Ecto neural progenitor cell (in vitro differentiated cells): ENCODE measurements at places on chromosomes 1 and 21.
A peak's percentile ranks its signal among the peaks of the same experiment; 100 is the strongest.

- DNase-seq, result no peak
Measured at GRCh38 chr1:221637641-221638041, 104.2 kb downstream of the DUSP10 start.

- DNase-seq, result no peak
Measured at GRCh38 chr1:58922302-58923089, 138.6 kb upstream of the JUN start.

GRCh38 chr1:66274634-66275033 lies 259.3 kb upstream of the SGIP1 start:
- DNase-seq, result no peak

DNA sequence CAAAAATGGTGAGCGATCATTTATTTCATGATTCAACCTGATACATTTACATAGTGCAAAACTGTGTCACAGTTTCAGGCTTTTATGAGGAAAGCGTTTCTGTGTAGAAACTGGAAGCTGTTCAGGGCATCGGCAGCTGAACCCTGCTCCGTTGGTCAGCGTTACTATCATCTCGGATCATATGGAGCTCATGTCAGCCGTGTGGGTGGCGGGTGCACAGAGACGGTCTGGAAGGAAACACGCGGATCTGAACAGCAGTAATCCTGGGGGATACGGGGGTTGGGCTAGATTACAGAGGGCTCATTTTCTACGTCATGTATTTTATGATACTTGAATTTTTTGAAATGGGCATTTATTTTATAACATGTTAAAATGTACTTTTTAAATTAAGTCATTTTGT lies 15.1 kb downstream of the C1orf174 start:
- DNase-seq, result no peak

DNA sequence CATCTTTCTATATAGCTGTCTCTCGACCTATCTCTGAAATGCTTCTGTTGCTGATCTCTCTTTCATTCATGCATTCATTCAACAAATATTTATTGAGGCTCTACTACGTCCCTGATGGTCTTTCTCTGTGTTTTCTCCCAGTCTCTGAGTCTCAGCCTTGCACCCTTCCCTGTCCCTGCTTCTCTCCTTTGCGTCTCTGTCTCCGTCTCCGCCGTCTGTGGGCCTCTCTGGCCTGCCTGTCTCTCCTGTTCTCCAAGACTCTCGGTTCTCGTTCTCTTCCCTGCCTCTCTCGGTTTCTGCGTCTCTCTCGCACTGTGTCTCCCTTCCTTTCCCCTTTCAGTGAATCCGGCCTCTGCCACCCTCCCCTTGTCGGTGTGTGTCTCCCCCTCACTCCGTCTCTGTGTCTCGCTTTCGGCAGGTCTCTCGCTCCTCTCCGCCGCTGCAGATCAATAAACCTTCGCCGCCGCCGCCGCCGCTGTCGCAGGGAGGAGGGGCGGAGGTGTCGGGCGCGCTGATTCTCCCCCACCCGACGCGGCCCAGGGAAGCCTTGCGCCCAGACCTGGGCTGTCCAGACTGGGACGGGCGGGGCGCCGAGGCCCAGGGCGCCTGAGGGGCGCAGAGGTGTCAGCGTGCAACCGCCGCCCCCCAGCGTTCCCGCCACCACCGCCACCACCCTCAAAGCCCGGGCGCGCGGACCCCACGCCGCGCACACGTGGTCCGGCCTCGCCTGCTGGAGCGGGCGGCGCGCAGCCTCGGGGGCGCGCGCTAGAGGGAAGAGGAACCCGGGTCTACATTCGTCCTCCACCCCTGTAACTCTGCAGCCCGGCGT lies 3.0 kb downstream of the EFNA3 start:
- DNase-seq, result peak; percentile 70

GRCh38 chr1:179785728-179786127 lies 42.6 kb downstream of the FAM163A start:
- DNase-seq, result no peak

GRCh38 chr1:6198646-6199297 lies 623 bp downstream of the RPL22 start:
- DNase-seq, result no peak

- peak; percentile 78 for DNase-seq
Measured at GRCh38 chr1:85199667-85200462, 951 bp downstream of the SYDE2 start.

GRCh38 chr1:7865978-7866377 lies 13.1 kb upstream of the UTS2 start:
- DNase-seq, result no peak

DNA sequence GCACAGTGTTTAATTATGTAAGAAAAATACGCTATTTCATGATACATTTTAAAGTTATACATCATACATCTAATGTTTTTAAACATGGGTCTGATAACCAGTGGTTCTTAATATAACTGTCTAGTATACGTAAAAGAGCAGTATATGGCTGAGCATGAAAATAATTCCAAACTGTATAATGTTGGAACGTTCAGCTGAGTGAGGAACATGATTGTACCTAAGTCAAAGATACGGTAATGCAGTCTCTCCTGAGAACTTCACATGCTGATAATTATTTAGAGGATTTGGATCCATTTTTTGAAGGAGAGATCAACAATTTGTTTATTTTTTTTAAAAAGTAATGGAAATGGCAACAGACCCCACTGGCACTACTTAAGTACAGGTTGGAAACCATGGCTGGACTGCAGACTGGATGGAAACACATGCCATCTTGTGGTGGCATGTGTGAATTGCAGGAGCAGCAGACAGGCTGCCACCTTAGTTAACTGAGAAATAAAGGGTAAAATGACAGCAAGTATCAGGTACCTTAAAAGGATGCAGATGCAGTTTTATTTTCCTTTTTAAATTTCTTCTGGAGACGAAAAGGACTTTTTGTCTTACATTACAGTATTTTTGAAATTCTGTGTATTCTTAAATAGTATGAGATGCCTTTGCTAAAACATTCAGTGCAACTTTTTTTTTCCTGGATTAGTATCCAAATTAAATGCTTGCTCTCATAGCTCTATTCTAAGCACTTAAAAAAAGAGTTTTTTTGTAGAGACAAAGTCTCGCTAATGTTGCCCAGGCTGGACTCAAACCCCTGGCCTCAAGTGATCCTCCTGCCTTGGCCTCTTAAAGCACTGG lies 73.8 kb downstream of the MTR start:
- no peak for DNase-seq

DNA sequence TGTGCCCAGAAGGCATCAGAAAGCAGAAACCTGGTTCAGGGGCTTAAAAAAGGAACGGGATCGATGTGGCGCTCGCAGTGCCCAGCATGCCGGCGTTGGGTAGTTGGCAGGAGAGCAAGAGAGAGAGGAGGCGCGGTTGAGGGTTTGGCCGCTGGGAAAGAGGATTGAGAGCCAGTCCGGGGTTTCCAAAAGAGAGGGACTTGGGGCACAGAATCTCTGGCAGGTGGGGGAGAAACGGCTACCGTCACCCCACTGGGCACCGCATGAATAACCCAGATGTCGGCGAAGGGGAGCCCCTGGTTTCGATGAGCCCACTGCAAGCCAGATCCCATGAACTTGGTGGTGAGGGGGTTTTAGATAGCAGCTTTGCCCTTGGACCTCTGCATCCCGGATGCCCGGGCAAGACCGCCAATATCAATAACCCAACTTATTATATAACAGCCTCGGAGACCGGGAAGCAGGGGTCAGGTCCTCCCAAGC lies 60.4 kb upstream of the ACOT11 start:
- peak; percentile 67 for DNase-seq

GRCh38 chr21:43624339-43624738 lies 34.9 kb downstream of the HSF2BP start:
- DNase-seq, result no peak

DNA sequence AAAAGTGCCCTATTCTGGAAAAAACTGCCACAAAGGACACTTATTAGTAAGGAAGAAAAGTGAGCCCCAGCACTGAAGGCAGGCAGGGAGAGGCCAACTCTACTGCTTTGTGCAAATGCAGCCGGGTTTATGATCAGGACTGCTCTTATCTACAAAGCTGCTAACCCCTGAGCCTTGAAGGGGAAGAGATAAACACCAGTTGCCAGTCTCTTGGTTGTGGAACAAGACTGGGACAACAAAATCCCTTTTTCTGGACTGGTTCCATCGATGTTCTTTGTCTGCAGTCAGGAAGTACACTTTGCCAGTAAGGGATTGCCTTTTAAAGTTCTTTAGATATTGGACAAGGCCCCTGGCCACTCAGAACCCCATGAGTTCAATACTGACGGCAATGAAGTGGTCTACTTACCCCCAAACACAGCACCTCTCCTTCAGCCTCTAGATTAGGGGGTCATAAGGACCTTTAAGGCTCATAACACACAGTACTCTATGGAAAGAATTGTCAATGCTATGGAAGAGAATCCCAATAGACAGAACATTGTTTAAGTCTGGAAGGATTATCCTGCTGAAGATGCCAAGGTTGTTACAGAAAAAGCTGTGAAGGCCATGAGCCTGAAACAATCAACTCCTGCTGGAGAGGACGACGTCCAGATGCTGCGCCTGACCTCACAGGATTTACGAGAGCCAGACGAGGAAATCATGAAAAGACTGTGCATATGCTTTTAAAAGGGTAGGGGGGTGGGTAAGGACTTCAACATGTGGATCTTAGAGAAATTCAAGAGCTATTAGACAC lies 43.6 kb downstream of the GNB1 start:
- no peak for DNase-seq

- no peak for DNase-seq
Measured at GRCh38 chr1:152186556-152187285, 27.7 kb upstream of the RPTN start.

DNA sequence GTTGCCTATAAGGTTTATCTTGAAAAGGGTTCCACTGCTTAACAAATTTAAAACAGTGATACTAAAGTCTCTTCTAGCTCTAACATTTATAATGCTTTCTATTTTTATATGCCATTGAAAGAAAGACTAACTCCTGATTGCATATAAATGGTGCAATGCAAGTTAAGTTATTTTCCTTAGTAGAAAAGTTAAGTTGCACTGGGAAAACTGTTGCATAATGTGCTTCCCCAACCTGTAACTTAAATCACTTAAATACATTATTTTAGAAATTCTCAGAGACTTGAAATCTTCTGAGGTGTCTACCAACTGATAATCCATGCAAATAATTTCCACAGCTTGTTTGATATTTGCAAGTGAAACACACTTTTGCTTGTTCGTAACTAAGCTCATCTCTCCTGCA lies 175.0 kb upstream of the HMCN1 start:
- DNase-seq, result no peak

DNA sequence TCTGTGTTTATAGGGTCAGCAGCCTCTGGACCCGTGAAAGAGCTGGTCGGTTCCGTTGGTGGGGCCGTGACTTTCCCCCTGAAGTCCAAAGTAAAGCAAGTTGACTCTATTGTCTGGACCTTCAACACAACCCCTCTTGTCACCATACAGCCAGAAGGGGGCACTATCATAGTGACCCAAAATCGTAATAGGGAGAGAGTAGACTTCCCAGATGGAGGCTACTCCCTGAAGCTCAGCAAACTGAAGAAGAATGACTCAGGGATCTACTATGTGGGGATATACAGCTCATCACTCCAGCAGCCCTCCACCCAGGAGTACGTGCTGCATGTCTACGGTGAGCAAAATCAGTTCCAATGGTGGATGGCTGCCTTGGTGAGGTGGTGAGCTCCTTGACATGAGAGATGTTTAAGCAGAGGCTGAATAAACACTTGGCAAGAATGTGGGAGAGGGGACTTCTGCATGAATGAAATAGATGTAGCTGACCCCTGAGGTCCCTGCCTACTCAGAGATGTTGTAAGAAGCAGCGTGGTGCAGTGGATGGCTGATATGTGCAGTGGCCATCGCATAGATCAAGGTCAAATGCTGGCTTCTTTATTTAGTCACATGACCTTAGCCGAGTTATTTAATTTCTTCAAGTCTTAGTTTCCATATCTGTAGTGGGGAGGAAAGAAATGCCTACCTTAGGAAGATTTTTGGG lies 9.3 kb downstream of the SLAMF7 start:
- no peak for DNase-seq

GRCh38 chr1:113542221-113542701 lies 151.9 kb downstream of the MAGI3 start:
- DNase-seq, result no peak

GRCh38 chr1:209051570-209051969 lies 531.9 kb upstream of the CAMK1G start:
- no peak for DNase-seq

DNA sequence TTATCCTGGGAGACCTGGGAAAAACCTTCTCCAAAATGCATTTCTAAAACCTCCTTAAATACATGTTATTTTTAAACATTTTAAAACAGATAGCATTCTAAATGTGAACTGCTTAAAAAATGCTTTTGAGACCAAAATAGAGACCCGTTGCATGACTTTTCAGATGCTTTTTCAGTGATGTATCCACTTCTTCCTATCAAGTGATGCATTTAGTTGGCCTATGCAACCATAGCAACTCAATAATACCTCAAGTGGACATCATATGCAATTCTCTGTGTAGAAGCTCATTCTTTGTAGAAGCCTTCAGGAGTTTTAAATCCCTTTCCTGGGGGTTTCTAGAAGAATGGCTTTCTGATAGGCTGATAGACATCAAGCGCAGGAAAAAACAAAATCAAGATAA lies 94.5 kb upstream of the RAVER2 start:
- DNase-seq, result no peak

- no peak for DNase-seq
Measured at GRCh38 chr1:87902830-87903229, 574.1 kb downstream of the LMO4 start.

DNA sequence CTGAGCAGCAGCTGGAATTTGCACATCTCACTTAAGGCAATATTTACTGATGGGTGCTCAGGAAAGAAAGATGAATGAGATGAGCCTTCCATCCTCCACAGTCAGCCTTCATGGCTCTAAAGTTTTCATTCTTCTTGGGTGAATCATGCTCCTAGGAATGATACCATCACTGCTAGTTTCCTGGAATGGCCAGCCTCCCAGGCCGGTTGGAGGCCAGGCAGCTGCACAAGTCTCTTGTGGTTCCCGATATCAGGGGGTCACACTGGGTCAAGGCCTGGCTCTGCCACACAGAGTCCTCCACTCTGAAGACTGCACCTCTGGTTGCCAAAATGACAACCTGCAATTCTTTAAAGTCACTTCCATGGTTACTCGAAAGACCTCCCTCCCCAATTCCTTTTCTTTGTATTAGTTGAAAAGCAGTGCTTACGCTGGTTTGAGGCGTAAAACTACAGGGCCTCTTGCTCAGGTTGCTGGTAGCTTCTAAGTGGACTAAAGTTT lies 46.2 kb upstream of the PALMD start:
- no peak for DNase-seq

- DNase-seq, result no peak
Measured at GRCh38 chr1:39936724-39937491, 18.0 kb upstream of the MFSD2A start.

GRCh38 chr1:237774246-237774645 lies 116.5 kb downstream of the ZP4 start:
- no peak for DNase-seq

DNA sequence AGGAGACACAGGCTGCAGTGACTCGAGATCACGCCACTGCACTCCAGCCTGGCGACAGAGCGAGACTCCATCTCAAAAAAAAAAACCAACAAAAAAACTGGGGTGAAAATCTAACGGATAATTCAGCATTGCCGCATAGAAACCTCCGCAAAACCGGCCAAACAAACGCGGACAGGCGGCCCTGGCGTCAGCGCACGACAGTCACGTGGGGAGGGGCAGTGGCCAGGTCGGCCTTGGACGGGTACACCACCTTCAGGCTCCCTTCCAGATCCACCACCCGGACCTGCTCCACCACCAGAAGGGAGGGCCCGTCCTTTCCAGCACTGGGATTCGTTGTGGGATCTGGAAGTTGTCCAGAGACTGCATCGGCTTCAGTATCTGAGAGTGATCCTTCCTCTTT lies 8.4 kb downstream of the SMIM1 start:
- no peak for DNase-seq

- DNase-seq, result no peak
Measured at GRCh38 chr1:55305735-55306134, 90.6 kb upstream of the USP24 start.

- DNase-seq, result no peak
Measured at GRCh38 chr1:226643177-226643576, 94.6 kb downstream of the STUM start.
